ENCODE measurements at places on chromosomes 6 and 20.

- DNase-seq, result no peak
Measured at GRCh38 chr20:37053230-37053950, 42.4 kb downstream of the RBL1 start.

DNA sequence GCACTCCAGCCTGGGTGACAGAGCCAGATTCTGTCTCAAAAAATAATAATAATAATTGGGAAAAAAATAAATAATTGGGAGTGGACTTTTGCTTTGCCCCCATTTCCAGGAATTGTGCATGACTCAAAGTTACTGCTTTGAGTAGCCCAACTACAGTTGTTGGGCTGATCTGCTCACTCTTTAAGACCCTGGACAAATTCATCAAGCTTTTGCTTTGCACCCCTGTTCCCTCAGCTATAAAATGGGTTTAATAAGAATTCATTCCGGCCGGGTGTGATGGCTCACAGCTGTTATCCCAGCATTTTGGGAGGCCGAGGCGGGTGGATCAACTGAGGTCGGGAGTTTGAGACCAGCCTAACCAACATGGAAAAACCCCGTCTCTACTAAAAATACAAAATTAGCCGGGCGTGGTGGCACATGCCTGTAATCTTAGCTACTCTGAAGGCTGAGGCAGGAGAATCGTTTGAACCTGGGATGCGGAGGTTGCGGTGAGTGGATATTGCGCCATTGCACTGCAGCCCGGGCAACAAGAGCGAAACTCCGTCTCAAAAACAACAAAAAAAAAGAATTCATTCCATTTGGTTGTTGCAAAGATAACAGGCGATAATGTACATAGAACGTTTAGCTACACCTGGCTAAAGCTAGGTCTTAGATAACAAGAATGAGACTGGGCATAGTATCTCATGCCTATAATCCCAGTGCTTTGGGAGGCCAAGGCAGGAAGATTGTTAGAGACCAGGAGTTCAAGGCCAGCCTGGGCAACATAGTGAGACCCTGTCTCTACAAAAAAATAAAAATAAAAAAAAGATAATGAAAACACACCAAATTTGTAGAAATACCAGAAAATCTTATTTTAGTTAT lies 87.9 kb upstream of the ZNF217 start:
- no peak for DNase-seq

DNA sequence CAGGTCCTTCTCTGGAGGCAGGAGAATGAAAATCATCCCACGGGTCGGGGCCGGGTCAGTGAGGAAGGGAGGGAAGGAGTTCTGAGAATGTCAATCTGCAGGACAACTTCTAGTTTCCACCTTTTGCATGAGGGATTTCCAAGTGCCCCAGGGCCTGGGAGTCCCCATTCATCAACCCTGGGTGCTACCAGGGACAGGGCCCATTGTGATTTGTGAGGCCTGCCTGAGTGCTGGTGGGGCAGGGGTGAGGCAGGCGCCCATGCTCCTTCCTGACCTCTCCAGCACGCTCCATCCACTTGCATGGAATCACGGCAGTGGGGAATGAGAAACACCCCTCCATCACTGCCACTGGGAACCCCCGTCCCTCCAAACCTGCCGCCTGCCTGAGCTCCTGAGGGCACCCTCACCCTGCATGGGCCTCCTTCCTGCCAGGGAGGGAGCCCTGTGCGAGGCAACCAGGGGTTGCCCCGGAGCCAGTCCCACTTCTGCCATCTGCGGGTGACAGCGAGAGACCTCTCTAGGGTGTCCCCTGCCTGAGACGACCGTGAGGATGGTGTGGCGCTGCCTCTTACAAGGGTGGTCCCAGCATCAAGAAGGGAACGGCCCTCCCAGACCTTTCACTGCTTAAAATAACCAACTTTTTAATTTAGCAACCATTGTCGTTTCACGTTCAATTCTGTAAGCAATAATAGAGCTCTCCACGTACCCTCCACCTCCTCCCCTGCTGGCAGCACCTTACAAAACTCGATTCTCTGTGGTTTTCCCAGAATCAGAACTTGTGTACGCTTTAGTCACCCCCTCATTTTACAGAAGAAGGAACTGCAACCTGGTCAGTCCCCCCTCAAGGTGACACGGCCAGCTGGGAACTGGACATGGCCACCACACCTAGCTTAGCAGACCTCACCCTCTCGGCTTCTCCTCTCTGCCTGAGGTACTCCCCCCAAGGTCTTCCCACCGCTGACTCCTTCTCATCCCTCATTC lies 28.6 kb downstream of the PMEPA1 start:
- no peak for DNase-seq

- DNase-seq, result no peak
Measured at GRCh38 chr20:60727425-60727824, 524.6 kb upstream of the CDH4 start.

DNA sequence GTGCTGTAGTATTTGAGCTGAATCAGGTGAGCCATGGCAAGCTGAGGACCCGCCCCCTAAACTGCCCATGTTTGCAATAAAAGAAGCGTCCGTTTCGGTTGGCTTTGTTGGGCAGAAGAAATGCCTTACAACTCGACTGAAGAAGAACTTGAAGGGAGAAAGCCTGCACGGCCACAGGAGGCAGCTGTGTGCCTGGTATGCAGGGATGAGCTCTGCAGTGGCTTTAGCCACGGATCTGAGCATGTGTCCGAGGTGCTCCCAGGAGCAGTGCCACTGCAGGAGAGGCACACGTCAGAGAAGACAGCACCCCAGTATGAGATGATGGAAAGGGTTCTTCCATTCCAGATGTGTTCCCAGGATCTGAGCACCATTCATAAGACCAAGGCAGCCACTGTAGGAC lies 23.5 kb downstream of the KIZ start:
- DNase-seq, result no peak

All from BJ (cell line).